ENCODE measurements at places on chromosomes 1 and 21.
A peak's percentile ranks its signal among the peaks of the same experiment; 100 is the strongest.

DNA sequence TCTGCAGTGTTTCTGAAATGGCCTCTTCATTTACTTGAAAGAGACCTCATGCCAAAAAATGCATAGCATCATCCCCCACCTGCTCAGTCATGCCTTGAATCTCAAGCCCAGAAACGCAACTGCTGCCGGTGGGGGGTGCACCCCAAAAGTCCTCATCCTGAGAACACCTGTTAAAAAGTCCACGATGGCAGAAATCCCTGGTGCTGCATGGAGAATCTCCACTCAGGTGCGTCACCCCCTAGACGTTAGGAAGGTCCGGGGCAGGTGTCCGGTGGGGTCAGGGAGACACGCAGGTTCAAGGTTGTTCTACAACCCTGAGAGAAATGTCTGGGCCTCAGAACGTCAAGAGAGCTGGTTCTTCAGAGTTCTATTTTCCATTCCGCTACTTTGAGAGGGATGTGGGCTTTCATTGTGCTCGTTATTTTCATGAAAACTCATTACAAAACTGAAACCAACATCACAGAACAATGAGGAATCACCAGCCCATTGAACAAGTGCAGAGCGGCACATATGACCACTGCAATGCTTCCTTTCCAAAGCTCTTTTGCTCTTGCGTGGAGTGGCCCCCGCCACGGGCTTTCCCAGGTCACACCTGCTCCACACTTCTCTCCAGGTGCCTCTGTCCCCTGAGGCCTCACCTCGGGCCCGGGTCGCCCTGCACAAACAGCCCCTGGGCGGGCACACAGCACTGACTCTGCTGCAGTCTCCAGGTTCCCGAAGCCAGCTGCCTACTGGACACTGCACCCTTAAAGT lies 201.9 kb downstream of the TOMM20 start:
- H3K4me3 ChIP-seq: peak overlapping the region; percentile 19
- H3K27ac ChIP-seq: peak overlapping the region; percentile 94
- peak; percentile 70 for DNase-seq
- no peaks in the 10 kb centered on the region for H3K36me3 ChIP-seq
- H3K27me3 ChIP-seq: no peaks in the 10 kb centered on the region

GRCh38 chr1:46455951-46456350 lies 33.7 kb upstream of the DMBX1 start:
- no peak overlapping the region for H3K4me3 ChIP-seq
- DNase-seq: no peak
- peaks cover 80% of the 10 kb centered on the region for H3K27me3 ChIP-seq
- no peaks in the 10 kb centered on the region for H3K4me1 ChIP-seq
- no peak overlapping the region for H3K27ac ChIP-seq

DNA sequence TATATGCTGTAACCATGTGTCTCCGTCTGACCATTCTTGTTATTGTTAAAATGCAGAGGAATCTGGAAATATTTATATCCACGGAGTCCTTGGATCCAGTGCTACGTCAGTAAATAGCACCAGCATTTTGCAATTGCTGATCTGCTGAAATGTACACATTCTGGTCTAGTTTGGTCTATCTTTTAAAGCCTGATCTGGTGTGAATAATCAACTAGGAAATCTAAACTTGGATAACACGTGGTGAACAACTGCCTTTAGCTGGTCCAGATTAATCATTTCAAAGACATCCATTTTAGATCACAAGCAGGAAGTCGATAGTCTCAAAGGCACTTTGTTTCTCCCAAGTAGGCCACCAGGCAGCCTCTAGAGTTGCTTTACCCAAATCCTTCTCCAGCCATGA lies 32.6 kb downstream of the PDPN start:
- no peaks in the 10 kb centered on the region for H3K4me1 ChIP-seq
- H3K4me3 ChIP-seq: no peak overlapping the region
- H3K36me3 ChIP-seq: no peaks in the 10 kb centered on the region
- no peaks in the 10 kb centered on the region for H3K27me3 ChIP-seq
- no peak for DNase-seq
- H3K27ac ChIP-seq: no peak overlapping the region

- DNase-seq: no peak
- H3K36me3 ChIP-seq: no peaks in the 10 kb centered on the region
- H3K4me1 ChIP-seq: no peaks in the 10 kb centered on the region
- no peak overlapping the region for H3K27ac ChIP-seq
- no peak overlapping the region for H3K4me3 ChIP-seq
Measured at GRCh38 chr1:81548918-81549587, 251.7 kb upstream of the ADGRL2 start.

GRCh38 chr1:201269900-201270410 lies 13.4 kb upstream of the PKP1 start:
- no peak for DNase-seq
- H3K36me3 ChIP-seq: no peaks in the 10 kb centered on the region
- H3K4me1 ChIP-seq: no peaks in the 10 kb centered on the region
- no peak overlapping the region for H3K27ac ChIP-seq
- H3K4me3 ChIP-seq: no peak overlapping the region

Data from activated naive CD4-positive, alpha-beta T cell treated with anti-CD3 and anti-CD28 coated beads, Interleukin-2, amount 10 ng/mL, durations not matched to agents 7 days and 5 days (primary cell).